ENCODE measurements at places on chromosomes 1 and 21. TPM values are rescaled to one million over a fixed set of nuclear protein-coding genes. Genes with fewer than 3 reads are reported as not detected.

The ADAMTS4 gene
- not detected for total RNA-seq

The ZBTB37 gene
- 12.8 TPM for total RNA-seq

The HPDL gene
- not detected for total RNA-seq

The ECE1 gene
- 40.0 TPM for total RNA-seq

GRCh38 chr1:2314803-2315673 is 76.3 kb downstream of the MORN1 start:
- no peak for DNase-seq

DNA sequence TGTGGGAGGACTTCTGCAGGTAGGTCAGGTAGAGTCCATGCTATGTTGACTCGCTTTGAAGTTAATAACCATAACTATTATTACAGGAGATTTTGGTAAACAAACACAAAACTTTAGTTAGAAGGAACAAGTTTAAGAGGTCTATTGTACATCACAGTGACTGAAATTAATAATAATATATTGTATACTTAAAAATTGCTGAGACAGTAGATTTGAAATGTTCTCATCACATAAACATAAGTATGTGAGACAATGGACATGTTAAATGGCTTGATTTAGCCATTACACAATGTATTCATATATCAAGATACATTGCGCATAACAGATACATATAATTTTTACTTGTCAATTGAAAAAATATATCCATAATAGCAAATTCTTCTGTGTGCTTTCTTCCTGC is 91.4 kb upstream of the CD53 start:
- DNase-seq: no peak

DNA sequence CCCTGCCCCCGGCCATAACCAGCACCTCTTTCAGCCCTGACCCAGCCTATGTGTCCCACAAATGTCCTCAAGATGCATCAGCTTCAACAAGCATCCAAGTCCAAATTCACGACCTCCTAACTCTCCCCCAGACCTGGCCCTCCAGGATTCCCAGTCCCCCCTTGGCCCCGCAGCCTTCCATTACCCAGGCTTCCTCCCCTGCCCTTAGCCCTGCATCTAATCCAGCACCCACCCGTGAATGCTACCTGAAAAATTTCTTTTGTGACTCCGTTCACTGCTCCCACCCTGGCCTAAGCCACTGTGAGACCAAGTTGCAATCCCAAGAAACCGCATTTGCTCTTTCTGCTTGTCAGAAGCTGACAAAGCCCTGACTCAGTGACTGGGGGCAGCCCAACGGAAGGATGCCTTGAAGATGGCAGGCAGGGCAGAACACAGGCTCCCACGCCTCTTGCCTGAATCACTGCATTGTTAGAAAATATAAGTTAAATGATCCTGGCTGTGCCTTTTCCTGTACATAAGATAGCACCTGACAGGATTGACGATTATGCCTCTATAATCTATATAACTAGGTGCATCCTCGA is 939 bp upstream of the MFAP2 start:
- DNase-seq: peak; percentile 70

The ACOT11 gene
- 5.3 TPM for total RNA-seq

- DNase-seq: no peak
Observed at GRCh38 chr1:246797597-246797996, 73.4 kb downstream of the SCCPDH start.

DNA sequence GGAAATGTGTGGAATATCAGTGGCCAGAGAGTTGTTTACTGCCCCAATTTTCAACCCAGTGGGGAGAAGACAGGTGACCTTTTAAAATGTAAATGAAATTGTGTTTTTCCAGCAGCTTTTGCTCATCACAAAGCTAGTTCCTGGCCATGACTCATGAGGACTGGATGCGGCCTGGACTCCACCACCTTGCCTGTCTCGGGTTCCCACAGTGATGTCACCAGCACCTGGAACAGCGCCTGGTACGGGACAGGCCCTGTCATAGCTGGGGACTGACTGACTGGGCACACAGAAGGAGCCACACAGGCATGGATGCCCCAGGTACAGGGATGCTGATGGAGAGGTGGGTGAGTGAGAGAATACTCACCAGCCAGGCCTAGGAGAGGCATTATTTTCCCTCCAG is 277.1 kb downstream of the AJAP1 start:
- DNase-seq: peak; percentile 43

The CHI3L2 gene
- 1.4 TPM for total RNA-seq

DNA sequence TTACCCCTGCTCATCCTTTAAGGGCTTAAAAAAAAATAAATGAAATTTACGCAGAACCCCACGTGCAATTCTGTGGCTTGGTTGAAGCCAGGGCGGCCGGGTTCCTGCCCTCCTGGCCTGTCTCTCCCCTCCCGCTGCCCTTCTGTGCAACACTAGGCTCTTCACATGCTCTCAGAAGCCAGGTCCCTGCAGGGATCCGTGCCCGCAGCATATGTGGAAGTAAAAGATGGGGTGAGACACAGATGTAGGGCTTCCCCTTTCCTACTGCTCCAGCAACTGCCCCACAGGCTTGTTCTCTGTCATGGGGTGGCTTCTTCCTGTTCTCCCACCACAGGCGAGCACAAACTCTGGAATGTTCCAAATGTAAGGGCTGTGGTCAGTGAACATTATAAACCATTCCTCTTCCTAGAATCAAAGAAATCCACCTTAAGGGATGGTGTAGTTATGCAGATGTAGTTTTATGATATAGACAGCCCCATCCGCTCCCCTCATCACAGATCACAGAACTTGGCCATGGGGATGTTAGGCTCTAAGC is 535.4 kb downstream of the KIF26B start:
- DNase-seq: no peak

- DNase-seq: no peak
Observed at GRCh38 chr1:2405588-2406295, 6.6 kb downstream of the PEX10 start.

GRCh38 chr1:59096501-59096900 is 200.4 kb upstream of the FGGY start:
- no peak for DNase-seq

- peak; percentile 80 for DNase-seq
Observed at GRCh38 chr1:16300436-16300835, 51.8 kb downstream of the FBXO42 start.

- no peak for DNase-seq
Observed at GRCh38 chr1:245241526-245242130, 86.8 kb downstream of the KIF26B start.

The TRIM46 gene
- total RNA-seq: 0.21 TPM

All from MCF 10A (cell line).